ENCODE measurements at places on chromosomes 1 and 21.

GRCh38 chr1:54572542-54572850 lies 24.5 kb downstream of the ACOT11 start:
- DNase-seq = no peak

GRCh38 chr1:241531195-241532161 lies 700 bp upstream of the KMO start:
- no peak for DNase-seq

DNA sequence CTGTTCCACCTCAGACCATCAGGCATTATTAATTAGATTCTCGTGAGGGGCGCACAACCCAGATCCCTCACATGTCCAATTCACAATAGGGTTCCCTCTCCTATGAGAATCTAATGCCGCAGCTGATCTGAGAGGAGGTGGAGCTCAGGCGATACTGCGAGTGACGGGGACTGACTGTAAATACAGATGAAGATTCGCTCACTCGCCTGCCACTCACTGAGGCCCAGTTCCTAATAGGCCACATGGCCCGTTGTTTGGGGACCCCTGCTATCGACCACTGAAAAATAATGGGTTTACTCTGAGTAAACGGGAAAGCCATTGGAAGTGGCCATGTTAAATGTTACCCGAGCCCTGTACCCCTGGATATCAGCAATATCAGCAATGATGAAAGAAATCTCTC lies 65.9 kb downstream of the GRIK1 start:
- no peak for DNase-seq

- no peak for DNase-seq
Observed at GRCh38 chr1:37069406-37069805, 35.1 kb upstream of the GRIK3 start.

DNA sequence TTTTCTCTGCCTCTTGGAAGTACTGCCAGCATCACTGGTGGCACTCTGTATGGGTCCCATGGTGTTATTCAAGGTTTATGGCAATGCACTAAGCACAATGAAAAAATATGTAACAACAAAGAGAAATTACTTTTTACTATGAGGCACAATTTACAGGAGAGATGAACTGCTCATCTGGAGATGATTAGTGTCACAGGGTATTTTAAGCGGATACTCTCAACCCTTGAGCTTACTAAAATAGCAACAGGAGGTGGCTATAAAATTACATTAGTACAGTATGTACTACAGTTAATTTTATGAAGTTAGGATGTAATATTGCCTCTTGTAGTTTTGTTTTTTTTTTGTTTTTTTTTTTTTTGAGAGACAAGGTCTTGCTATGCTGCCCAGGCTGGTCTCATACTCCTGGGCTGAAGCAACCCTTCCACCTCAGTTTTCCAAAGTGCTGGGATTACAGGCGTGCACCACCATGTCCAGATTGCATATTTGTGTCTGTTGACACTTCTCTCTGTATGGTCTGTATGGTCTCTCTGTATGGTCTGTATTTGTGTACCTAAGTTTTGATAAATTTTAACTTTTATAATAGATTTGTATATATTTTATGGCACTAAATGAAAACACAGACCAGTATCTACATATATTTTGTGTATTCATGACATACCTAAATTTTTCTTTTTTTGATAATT lies 175.6 kb upstream of the HP1BP3 start:
- DNase-seq = no peak

DNA sequence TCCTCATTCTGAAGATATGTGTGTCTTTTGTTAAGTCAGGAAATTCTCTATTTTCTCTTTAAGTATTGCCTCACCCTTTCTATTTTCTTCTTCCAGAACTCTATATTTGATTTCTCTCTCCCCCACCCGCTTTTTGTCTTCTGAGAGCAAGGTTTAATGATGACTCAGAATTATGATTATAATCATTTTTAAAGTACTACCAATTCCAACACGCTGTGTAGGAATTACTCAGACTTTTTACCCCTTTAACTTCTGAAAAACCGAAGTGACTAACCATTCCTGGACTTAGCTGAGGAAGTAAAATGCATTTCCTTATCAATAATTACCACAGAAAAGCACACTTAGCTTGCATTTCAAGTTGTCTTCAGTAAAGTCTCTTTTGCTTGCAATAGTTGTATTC lies 20.8 kb upstream of the SCYL3 start:
- no peak for DNase-seq

DNA sequence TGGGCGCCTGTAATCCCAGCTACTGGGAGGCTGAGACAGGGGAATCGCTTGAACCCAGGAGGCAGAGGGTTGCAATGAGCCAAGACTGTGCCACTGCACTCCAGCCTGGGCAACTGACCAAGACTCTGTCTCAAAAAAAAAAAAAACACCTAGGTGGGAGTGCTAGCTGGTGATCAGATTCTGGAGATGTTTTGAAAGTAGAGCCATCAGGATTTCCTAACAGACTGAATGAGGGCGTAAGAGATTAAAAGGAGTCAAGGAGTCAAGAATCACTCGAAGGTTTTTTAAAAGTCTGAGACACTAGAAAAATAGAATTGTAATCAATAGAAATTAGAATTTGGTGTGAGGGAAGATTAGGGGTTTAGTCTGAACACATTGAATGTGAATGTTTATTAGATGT lies 73.8 kb downstream of the HSF2BP start:
- DNase-seq = no peak

GRCh38 chr1:101370488-101370887 lies 133.7 kb downstream of the S1PR1 start:
- no peak for DNase-seq

GRCh38 chr1:232608427-232608826 lies 21.5 kb downstream of the SIPA1L2 start:
- no peak for DNase-seq

DNA sequence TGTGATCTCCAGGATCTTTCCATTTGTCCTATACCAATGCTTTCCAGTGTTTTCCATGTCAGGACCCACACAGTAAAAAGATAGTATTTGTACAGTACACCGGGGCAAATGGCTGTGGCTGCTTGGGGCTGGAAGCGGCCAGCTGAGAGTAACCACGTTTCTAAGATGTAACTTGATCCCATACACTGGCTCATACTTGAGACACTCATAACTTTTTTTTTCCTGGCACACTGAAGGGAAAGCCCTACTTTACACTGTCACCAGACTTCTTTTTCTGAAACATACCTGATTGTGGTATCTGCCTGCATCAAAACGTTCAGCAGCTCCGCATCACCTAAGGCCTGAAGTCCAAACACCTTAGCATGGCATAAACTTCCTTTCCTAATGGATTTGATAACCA lies 21.6 kb downstream of the VPS13D start:
- no peak for DNase-seq

GRCh38 chr1:22313321-22313720 lies 138.3 kb upstream of the ZBTB40 start:
- no peak for DNase-seq

- DNase-seq = no peak
Observed at GRCh38 chr1:35576061-35576765, 3.1 kb downstream of the TFAP2E start.

DNA sequence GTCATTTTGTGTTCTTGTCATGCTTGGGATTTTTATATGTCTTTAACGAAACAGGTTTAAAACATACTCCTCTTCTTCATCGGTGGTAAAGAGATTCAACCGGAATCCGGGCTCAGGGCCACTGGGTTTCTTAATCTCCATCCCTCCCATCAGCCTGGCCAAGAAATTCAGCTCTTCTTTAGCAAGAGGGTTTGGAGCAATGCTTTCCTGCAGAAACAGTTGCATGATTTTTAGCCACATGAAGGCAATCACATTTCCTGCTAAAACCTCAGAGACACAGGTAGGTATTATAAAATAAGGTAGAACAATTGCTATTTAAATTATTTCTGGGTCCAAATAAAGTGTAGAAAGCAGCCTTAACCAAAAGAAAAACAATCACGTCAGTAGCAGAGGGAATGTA lies 22.7 kb upstream of the LSM10 start:
- no peak for DNase-seq

GRCh38 chr1:58699011-58699762 lies 675 bp downstream of the MYSM1 start:
- no peak for DNase-seq

DNA sequence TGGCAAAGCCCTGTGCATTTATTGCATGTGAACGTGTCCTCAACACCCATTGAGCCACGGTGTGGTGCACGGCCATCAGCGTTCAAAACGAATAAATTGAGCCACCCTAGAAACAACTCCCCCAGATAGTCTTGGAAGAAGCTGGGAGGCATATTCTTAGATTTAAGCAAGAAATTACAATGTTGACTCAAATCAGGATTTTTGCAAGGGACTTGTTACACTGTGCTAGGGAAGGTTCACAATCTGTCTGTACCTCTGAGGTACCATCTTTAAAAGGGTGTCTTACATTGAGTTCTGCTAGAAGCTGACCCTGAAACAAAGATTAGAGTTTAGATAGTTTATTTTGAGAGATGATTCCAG lies 16.2 kb downstream of the CD247 start:
- no peak for DNase-seq

- no peak for DNase-seq
Observed at GRCh38 chr21:33539616-33540015, 2.3 kb downstream of the GART start.

GRCh38 chr1:2377751-2378440 lies 13.5 kb downstream of the MORN1 start:
- DNase-seq = no peak

GRCh38 chr1:212219679-212220463 lies 65.3 kb upstream of the PPP2R5A start:
- no peak for DNase-seq

- no peak for DNase-seq
Observed at GRCh38 chr1:55286856-55287602, 71.9 kb upstream of the USP24 start.

DNA sequence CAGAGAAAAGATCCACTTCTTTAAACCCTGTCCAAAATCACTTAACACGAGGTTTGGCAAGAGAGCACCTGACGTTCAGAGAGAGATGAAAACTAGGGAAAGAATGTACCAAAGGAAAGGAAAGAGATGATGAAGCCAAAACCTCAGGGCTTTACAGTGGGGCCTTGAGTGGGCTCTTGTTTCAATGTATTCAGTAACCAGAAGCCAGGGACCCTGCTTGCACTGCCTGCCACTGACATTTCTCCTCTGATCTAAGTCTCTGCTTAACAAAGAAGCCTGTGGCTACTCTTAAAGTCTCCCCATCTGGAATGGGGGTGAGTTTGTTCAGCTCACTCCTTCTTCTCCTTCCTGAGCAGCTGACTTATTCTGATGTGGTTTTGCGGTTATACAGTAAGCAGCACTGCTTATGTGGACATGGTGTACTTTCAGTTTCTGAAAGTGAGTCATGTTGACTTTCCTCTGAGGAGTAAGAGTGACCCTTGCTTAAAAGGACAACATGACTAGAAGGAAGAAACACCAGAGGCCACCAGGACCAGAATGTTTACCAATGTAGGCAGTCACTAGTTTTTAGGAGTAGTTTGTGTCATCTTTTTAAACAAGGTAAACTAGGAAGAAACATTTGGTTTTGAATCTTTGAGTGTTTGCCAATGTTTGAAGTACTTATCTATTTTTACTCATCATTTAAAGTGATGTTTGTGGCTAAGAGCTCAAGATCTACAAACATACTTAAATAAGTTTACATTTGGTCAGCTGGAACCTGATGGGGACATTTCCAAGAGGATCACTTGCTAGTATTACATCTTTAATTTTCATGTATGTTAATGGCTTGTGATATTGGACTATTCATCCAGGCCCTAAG lies 87.4 kb downstream of the FASLG start:
- DNase-seq = no peak

DNA sequence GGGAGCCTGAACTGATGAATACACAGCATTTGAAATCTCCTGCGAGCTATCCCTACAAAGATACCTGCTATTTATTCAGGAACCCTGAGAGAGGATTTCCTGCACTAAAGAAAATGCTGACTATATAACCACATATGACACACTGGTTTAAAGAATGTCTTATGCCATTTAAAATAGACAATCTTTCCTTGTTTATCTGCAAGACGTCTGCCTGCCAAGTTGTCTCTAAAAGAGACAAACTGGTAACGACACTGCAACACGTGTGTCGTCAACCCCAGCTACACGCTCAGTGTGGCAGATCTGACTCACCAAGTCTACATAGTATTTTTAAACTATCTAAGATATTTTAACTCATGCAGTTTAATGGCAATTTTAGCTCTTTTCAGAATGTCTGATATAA lies 42.7 kb downstream of the APP start:
- no peak for DNase-seq

GRCh38 chr21:35792569-35793305 lies 267.6 kb downstream of the SETD4 start:
- no peak for DNase-seq

DNA sequence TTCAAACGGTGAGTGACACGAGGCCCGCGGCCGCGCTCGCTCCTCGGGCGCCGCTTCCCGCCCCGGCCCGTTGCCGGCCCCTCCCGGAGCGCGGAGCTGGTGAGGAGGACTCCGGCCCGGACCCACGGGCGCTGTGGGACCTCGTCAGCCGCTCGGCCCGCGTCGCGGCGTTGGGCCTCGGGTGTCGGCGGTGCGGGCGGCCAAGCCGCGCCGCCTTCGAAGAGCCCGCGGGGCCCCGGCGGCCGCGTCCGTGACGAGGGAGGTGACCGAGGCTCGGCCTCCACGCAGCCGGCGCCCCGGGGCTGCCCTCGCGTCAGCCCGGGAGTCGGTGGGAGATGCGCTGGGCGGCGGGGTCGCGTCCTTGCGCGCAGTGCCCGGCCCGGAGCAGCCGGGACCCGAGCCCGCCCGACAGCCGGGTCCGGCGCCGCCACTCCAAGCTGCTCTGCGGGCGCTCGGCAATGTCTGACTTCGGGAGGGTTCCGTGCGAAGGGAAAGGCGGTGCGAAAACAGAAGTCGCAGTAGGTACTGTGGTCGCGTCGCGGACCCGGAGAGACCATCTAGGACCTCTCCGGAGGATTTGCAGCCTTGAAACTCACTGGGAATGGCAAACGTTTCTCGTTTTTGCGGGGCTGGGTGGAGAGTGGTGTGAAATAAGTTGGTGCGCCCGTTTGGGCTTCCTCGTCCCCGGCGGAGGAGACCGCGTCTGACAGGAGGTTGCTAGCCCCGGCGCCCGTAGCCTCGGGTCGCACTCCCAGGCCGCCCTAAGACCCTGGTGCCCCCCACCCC lies 829 bp downstream of the SPEN start:
- DNase-seq = peak; percentile 14

GRCh38 chr1:185987611-185988321 lies 253.6 kb downstream of the HMCN1 start:
- DNase-seq = no peak

- no peak for DNase-seq
Observed at GRCh38 chr1:168637350-168637991, 61.1 kb downstream of the XCL1 start.

DNA sequence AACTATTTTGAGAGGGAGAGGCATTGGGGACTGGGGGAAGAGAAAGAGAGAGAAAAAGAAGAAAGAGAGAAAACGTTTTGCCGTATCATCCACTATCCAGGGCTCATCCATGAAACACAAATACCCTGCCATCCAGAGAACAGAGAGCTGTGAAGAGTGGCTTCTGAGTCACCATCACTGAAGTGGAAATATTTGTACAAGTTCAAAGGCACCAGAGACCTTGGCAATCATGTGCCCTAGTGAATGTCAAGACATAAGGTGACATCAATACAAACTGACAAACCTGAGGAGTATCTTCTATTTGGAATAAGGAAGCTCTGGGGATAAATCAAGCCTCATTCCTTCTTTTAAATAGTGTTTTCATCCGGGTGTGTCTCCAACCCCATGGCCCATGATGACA lies 197.2 kb upstream of the PROX1 start:
- no peak for DNase-seq

- DNase-seq = no peak
Observed at GRCh38 chr1:48246727-48247126, 24.2 kb downstream of the SLC5A9 start.

- no peak for DNase-seq
Observed at GRCh38 chr21:17803536-17803935, 15.6 kb downstream of the C21orf91 start.

- DNase-seq = no peak
Observed at GRCh38 chr1:27489501-27489972, 430 bp downstream of the WASF2 start.

Measured in stimulated activated CD8-positive, alpha-beta memory T cell treated with anti-CD3 and anti-CD28 coated beads, Interleukin-15, amount 100 ng/mL, for 1 hour (primary cell).